ENCODE measurements at places on chromosomes 6 and 20.

GRCh38 chr20:1427457-1428054, 34.7 kb upstream of the FKBP1A start:
- DNase-seq = no peak

DNA sequence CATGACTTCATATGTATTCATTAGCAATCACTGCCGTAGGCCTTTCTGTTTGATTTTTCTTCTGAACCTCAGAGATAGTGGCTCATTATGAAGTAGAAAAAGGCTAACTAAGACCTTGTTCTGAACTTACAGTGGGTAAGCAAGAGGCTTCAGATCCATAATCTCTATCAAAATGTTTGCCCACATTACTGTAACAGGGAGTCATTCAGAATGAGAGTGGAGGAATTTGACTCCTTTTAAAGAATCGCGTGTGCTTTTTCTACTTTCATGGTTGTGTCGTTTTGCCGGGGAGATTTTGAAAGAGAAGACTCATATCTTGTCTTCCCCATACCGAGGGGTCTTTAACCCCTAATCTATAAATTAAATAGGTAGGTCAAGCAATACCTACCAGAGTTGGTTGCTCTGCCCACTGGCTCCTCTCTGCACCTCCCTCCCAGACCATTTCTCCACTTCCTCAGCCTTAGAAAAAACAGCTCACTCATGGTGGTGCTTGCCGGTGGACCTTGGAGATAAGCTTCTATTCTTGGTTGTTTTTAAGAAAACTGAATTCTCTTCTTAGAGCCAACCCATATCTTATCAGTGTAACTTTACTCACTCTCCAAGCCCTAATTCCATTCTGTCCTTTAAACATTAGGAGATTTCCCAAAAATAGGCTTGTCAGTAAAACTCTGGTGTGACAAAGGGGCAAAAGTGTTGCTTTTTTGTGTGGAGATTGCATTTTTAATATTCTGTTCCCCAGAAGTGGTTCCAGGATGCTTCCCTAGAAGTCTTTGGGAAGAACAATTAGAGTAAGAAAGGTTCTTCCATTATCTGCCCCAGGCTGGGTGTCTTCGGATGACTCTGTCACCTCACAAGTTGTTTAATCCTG, 56.6 kb downstream of the E2F3 start:
- no peak for DNase-seq

DNA sequence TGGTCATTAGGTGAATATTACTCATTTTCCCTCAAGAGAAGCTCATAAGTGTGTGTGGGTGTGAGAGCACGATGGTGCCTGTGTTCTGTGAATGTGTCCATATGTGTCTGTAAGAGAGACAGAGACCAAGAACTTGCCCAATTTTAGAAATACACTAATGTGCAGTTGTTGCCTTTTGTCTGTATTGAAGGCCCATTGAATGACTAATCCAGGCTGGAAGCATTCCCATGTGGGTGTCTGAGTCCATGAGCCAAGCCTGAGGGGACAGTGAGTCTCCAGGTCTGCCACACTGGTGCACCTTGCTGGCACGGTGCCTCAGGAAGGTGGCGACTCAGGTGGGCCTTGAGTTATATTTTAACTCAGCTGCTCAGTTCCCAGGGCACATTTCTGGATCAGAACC, 25.5 kb upstream of the ASXL1 start:
- no peak for DNase-seq

- no peak for DNase-seq
Observed at GRCh38 chr6:152271776-152272464, 365.2 kb downstream of the SYNE1 start.

- DNase-seq = no peak
Observed at GRCh38 chr6:44849806-44850205, 462.3 kb downstream of the CDC5L start.

DNA sequence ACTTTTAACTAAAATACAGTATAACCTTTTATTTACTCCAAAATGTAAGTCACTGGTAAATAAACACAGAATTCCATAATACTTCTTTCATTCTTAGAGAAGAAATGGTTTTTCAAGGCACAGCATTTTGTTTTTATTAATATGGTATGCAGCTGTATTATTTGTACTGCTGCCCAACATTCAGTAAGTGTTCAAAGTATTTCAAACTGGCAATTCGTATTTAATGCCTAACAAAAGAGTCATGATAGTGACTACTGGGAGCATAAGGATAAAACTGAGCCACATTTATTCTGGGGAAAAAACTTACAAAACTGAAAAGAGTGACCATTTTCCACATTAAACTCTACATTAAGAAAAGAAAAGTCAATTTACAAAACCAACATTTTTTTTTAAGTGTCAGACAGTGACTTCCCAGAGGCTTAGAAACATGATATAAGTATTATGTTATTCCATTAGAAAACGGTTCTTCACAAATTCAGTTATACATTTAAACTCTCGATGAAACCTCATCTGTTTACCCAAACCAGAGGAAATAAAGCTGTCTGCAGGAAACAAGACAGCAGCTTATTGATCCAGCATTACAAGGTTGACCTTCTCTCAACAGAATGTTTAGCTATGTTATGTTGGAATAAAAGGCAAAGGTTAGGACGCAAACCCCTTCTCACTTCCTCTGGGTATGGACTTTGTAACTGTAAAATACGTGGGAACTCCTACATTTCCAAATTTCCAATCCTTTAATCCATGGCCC, 24.3 kb downstream of the EPB41L2 start:
- no peak for DNase-seq

- DNase-seq = no peak
Observed at GRCh38 chr6:142569676-142570075, 267.9 kb downstream of the ADGRG6 start.

GRCh38 chr20:63328026-63328700, 33.0 kb downstream of the CHRNA4 start:
- DNase-seq = no peak

- DNase-seq = no peak
Observed at GRCh38 chr6:25057111-25057905, 121.5 kb upstream of the RIPOR2 start.

GRCh38 chr6:150632785-150633485, 33.2 kb downstream of the PLEKHG1 start:
- no peak for DNase-seq

GRCh38 chr6:162153120-162153519, 574.4 kb downstream of the PRKN start:
- no peak for DNase-seq

DNA sequence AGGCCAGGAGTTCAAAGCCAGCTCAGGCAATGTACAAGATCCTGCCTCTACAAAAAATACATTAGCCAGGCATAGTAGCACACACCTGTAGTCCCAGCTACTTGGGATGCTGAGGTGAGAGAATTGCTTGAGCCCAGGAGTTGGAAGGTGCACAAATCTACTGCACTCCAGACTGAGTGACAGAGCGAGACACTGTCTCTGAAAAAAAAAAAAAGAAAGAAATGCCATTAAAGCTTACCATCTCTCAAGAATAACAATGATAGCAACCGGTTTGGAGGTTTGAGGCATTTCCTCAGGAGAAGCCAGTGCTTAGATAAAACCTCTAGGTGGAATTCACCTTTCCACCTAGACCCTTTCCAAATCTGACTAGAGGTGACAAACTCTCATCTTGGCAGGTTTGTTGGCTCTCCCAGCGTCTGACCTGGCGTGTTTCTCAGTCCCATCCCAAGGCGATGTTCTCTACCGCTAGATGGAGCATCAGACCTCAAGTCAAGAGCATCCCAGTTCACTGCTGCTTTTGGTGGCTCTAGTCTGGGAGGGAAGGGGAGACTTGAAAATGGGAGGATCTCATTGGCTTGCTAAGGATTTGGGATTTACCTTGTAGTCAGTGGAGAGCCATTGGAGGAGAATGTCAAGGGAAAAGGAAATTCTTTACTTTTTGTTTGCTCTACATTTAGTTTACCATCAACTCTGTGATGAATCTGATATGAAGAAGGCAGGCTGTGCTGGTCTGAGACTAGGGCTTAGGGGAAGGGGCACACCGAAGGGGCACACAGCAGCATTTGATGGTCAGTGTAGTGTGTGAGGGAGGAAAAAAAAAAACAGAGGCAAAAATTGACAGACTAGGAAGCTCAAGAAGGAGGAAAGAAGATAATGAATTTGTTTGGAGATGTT, 67.9 kb downstream of the NCOA7 start:
- DNase-seq = peak; percentile 63

- no peak for DNase-seq
Observed at GRCh38 chr6:134510920-134511319, 193.0 kb upstream of the SGK1 start.

DNA sequence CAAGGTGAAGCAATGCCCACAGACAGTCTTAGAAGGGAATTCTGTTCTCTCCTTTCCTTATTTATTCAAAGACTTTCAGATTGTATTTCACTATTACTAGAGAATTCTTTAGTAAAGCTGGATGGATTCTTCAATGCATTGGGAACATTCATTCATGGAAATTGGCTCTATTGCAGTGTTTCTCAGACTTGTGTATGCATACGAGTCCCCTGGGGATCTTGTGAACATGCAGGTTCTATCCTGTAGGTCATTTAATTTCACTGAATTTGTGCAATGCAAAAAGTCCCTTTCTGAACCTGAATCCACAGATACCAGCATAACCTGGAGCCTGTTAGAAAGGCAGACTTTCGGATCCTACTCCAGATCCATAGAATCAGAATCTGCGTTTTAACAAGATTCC, 160.9 kb upstream of the AHI1 start:
- no peak for DNase-seq

DNA sequence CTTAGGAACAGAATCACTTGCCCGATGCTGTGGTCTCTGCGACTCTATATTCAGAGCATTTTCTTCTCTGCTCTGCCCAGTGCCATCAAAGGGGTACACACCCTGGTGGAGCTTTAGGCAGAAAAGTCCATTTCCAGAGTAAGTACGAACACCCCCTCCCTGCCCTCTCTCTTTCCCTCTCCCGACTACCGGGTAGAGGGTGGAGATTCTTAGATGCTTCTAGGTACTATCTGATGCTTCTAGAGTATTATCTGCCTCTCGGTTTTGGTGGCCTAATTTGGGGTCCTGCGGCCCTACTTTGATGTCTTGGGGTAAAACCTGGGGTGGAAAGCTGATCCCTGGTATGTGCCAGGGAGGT, 245.4 kb upstream of the SOX4 start:
- no peak for DNase-seq

GRCh38 chr20:53725575-53725970, 131.9 kb upstream of the ZNF217 start:
- DNase-seq = no peak

DNA sequence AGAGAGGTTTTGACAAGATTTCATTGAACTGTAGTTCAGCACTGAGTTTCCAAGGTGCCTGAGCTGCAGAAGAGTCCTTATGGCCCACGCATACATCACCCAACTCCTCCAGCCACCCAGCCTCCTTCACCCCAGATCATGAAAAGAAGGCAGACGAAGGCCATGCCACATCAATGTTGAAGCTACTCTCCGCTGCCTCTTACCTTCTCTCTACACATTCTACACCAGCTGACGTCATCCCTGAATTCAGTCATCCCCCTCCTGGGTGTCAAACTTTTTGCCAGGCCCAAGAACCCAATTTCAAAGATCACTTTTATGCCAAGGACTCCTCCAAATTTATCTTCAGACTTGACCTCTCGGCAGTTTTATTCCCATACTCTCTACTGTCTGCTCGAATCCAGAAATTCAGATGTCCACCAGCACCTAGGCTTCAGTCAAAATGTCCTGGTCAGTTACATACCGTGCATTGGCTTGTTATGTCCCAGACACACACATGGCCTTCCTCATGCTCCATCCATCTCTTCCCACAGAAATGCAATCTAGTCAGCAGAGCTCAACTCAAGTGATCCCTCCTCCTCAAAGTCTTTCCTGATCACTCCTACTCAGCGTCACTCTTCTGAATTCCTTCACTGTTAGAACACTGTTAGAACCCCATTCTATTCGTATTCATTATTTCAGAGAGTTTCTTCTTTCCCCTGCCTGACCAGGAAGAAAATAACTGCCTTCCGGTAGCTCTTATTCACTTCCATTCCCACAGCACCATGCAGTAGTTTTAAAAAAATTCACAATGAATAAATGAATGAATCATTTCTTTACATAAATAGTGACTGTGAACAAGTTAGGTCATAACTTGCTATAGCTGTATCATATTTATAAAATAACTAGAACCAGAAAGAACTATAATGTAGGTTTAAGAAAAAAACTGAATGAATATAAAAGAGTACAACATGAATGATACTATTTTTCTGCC, 11.5 kb downstream of the ATXN1 start:
- no peak for DNase-seq

Data from CD4-positive, alpha-beta T cell (primary cell).